ENCODE measurements at places on chromosomes 1 and 21.

GRCh38 chr1:172515436-172515835 is 17.5 kb upstream of the SUCO start:
- DNase-seq, result no peak

DNA sequence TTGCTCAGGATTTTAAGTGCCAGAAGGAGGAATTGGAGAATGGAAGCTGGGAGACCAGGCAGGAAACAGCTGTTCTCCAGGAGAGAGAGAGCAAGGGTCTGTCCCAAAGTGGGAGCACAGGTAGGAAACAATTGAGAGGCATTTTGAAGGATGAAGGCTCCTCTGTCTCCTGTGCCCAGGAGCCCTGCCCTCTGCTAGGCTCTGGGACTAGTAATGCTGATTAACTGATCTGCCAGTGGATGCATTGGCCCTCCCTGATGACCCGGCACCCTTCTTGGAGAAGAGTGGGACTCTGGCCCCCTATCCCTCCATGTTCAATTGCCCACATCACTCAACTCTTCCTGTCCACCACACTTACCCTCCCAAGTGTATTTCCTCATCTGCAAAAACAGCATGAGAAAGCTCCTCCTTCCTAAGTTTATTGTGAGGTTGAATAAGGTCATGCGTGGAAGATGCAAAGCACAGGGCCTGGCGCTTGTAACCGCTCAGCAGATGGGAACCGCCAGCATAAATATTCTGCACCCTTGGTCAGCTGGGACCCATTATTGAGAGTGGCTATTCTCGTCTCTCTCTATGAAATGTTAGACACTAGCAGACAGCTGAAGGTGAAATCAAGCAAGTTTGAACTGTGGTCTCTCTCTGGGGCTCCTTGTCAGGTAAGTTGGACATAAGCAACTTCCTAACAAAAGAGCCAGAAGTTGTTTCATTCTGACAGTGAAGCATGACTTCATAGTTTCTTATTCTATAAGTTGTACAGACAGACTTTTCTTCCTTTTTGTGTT is 63.0 kb upstream of the ANGPTL1 start:
- DNase-seq, result no peak

DNA sequence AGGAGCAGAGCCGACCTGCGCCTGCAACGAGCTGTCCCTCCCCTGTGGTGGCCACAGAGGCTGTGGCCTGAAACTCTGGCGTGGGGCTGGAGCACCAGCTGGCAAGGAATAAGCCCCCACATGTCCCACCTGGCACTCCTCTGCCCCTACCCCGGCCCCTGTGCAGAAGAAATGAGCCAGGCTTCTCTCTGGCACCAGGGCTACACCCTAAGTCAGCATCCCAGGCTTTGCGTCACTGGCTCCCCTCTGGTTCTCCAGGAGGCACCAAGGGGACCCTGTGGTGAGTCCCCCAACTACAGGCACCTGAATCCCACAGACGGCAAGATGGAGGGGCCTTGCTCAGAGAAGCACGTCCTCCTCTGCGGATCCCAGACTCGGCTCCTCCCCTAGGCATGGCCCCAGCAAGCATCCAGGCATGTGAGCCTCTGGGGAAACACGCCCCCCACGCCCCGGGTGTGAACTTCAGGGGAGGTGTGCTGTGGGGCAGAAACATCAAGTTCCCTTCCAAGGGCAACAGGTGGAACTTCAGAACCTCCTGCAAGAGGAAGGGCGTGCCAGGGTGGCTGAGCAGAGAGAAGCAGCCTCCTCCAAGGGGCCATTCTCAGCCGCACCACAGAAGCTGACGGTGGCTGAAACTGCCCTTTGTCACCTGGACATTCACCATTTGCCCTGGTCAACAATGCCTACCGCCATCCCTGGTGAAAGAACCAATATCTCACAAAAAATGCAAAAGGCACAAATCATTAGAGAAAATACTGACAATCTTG is 2.9 kb downstream of the KRTAP10-7 start:
- no peak for DNase-seq

DNA sequence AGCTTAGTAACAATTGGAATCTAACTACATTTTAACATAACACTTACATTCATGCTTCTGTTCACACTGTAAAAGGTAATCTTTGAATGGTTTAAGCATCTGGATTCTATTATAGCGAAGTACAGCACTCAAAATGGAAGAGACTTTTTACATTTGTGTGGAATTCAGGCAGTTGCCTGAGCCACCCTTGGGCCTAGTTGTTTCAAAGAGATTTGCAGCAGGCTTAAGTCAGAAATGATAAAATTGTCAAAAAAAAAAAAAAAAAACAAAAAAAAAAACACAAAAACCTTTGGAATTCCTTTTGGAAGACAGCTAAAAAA is 199.9 kb downstream of the LYPLAL1 start:
- no peak for DNase-seq

DNA sequence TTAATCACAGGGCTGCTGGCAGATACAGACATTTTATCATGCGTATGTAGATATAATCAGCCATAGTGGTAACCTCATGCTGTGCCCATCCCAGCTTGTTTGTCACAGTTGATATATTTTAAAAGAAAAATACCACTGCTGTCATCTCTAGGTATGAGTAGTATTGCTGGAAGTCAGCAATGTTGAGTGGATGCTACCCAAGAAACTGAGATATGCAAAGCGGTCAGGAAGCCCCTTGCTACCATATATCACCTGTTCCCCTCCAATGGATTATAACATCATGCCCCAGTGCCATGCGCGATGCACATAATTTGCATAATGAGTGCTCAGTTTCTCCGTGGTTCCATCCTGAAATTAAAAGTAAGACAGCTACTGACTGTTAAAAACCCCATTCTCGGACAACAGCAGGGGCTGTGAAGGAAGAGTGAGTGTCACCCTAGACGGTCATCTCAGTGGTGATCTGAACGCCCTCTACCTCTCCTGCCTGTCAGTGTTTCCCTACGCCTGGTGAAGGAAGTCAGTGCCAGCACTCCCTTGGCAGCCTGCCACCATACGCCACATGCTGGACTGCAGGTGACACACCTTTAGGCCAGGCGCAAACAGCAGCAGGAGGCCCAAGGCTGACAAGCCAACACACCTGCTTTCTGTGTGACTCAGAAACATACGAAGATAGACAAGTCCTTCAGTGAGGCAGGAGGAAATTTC is 2.7 kb downstream of the IL10RB start:
- DNase-seq, result no peak

DNA sequence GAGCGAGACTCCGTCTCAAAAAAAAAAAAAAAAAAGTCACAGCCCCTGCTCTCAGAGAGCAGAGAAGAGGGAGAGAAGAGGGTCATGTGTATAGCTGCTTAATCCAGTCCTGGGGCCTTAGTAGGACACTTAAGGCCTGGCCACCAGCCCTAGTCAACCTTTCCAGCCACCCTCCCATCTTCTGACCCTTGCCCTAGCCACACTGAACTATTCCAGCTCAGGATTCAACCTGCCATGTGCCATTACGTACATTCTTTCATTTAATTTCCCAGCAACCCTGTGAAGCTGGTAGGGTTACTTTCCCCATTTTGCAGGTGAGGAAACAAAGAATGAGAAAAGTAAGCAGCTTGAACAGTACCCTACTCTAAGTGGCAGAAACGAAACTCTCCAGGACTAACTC is 9.0 kb downstream of the FOXO6 start:
- DNase-seq, result no peak

GRCh38 chr1:214843281-214843680 is 239.3 kb upstream of the KCNK2 start:
- no peak for DNase-seq

- no peak for DNase-seq
Measured at GRCh38 chr1:95039360-95040031, 33.3 kb downstream of the ALG14 start.

GRCh38 chr1:17086751-17087150 is 32.5 kb downstream of the PADI2 start:
- no peak for DNase-seq

GRCh38 chr1:25182629-25183028 is 49.7 kb downstream of the SYF2 start:
- DNase-seq, result peak; percentile 63

GRCh38 chr1:195501118-195501517 is 1107.1 kb downstream of the KCNT2 start:
- no peak for DNase-seq

GRCh38 chr1:220224033-220224432 is 48.2 kb downstream of the RAB3GAP2 start:
- no peak for DNase-seq

DNA sequence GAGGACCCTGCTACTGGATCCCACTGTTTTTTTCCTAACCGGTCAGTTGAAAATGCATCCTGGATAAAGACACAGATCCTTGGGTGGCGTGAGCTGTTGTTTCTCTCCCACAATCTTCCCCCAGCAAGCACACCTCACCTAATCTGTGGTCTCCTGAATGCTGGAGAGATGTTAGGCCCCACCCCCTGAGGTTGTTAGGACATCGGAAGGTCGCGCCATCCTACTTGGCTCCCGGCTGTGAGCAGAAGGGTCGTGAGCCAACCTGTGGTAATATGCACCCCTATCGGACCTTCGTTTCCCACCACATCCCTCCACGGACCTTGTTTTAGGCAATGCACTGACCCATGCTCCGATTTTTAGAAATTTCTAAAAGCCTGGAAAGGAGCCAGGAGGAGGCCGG is 89.9 kb upstream of the IPO9 start:
- DNase-seq, result no peak

- no peak for DNase-seq
Measured at GRCh38 chr1:51740652-51741051, 123.8 kb downstream of the OSBPL9 start.

DNA sequence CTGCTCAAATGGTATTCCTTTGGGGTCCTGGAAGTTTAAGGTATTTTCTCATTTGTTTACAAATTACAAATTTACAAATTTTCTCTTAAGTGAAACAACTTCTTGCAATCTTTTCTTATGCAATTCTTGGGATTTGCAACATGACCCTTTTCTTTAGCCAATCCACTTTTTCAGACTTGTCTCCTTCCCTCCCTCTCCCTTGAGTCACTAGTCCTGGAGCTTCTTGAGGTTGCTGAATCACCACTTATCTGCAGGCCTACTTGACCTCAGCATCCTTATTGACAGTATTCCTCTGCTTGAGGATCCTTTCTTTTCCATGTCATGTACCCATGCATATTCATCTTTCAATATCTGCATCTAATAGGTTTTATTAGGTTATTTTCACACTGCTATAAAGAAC is 302.8 kb upstream of the ADAMTS5 start:
- DNase-seq, result peak; percentile 27

DNA sequence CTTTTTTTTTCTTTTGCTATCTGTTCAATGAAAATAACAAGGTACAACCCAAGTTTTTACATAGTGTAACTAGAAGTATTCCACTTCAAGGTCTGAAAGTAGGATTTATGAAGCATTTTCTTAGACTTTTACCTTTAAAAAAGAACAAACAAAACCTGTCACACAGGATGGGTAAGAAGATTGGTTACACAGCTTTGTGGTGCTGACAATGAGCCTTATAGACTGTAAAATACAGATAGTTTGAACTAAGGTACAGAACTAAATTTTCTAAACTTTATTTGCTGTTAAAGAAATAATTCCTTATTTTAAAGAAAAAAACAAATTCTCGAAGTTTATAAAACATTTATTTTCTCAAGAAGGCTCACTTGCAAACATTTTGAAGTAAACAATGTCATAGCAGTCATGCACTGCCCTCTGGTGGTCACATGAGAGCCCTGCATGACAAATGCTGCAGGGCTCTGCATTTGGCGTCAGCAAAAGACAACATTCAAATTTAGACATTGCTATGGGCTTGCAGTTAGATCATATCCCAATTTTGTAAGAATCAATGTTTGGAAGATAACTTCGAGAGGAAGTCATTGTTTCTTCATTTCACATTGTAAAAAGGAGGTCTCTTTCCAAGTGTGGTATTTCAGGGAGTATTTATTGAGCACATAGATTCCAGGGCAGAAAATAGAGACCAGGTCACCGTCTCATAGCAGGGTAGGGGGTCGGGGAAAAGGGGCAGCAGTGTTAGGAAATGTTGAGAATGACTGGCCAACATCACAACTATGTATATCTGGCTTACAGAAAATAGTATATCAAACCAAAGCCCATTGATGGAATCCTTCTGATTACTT is 115.3 kb upstream of the FMN2 start:
- no peak for DNase-seq

DNA sequence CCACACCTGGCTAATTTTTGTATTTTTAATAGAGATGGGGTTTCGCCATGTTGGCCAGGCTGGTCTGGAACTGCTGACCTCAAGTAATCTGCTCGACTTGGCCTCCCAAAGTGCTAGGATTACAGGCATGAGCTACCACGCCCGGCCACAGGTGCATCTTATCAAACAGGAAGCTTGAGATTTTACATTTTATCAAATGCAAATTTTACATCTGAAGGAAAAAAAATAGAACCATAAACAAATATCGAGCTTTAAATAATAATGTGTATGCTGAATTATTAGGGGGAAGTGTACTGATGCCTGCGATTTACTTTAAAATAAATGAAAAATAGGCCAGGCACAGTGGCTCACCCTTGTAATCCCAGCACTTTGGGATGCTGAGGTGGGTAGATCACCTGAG is 16.6 kb upstream of the BRWD1 start:
- no peak for DNase-seq

DNA sequence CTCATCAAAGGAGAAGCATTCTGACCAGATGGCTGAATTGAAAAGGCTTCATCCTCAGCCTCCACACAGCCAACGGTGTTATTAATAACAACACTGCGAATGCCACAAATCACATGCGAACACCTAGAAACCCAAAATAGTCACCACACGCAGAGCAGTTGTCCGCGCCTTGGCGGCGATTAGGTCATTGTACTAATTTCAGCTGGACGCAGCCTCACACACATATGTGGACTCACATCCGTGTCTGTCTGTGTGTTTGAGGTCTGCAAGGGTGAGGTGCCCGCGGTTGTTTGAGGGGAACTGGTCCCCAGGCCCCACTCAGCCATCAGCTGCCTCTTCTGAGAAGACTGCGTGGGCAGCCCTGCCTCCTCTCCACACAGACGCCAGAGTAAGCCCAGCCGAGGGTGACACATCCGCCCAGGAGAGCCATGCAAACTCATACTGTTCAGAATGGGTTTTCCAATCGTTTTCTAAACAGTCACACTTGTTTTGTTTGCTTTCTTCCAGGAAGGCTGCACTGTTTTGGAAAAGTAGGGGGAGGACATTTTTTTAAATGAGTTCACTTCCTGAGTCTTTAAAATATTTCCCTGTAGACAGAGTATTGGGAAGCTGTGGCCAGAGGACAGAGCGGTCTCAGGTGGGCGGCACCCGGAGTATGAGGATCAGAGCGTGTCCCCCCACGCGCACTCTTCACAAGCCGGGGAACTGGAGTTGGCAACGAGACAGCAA is 53.4 kb downstream of the TOMM20 start:
- DNase-seq, result peak; percentile 94

DNA sequence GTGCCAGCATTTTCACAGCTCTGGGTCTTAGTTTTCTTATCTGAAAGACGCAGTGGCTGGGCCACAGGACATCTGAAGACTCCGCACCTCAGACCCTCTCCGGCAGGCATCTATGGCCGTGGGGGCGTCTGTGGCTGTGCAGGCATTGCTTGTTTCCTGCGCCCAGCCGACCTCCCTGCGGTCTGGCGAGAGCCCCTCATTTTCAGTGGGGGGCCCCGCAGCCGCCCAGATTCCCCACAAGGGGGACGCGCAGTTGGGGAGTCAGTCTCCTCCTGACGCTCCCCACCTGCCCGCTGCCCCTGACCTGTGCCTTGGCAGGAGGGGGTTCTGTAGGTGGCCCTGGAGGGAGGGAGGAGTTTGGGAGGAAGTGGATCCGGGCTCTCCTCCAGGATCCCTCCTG is 3.5 kb upstream of the TFF1 start:
- no peak for DNase-seq

Data from SJSA1 (cell line).